ENCODE measurements at places on chromosomes 12 and 14.

DNA sequence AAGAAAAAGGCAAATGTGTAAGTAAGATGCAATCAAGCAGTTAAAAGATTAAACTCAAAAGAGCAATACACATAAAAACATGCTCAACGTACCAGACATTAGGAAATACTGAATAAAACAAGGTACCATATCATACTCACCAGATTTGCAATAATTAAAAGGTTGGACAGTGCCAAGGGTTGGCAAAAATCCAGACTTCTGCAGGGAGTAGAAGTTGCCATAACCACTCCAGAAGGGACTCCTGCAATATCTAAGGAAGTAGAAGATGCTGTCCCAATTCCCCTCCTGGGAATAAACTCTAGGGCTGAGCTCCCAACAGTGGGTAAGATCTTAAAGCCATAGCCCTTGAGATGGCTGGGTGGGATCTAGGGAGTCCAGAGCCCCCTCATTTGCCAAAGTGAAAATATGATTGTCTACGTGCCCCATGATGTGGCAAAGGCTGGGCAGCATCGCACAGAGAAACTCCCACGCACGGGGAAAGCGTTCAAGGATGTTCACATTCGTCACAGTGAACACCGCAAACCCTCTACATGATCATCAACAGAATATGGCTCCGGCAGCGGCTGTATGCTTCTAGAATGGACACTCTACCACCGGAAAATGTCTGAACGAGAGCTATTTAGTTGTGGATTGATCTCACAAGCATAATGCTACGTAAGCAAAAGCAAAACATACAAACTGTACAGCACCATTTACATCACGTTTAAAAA is 12.3 kb downstream of the KCTD10 start:
- no peak for DNase-seq

GRCh38 chr12:91144053-91144452 is 32.8 kb upstream of the LUM start:
- no peak for DNase-seq

- DNase-seq = no peak
These were observed 561.9 kb downstream of the CCER1 start for GRCh38 chr12:90393089-90393488.

DNA sequence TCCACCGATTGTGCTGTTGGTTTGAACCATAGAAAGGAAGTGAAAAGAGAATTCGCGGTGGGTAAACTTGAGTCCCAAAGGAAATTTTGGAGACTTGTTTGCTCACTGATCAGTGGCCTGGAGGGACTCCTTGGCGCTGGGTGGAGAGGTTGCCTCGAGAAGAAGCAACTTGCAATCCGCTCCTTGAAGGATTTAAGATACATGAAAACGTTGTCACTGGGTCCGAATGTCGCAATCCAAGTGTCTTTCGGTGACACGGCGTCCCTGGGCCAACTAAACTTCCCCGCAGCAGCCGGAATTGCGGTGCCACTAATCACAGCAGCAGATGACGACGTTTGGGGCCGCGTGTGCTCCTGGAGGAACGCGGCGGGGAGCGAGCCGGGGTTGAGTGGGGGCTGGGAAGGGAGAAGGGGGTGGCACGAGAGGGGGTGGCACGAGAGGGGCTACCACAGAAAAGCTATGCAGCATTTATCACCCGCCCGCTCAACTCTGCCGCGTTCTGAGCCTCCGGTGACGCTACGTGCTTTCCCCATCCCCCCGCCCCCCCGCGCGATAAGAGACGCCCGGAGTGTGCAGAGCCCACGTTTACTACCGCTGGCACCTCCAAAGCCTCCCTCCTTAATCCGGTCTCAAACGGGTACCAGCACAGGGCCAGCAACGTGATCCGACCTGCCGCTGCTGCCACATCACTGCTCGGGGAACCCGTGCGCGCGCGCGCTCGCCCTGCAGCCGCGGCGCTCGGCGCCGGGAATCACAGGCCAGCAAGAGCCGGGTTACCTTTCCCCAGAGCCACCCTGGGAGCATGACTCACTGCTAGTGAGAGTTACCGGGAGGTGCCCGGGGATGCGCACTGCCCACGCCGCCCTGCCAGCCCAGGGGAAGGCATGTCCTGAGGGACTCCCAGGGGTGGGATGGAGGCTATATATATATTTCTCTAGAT is 833 bp upstream of the BHLHE41 start:
- DNase-seq = no peak

- no peak for DNase-seq
These were observed 178.7 kb downstream of the GXYLT1 start for GRCh38 chr12:41966001-41966400.

DNA sequence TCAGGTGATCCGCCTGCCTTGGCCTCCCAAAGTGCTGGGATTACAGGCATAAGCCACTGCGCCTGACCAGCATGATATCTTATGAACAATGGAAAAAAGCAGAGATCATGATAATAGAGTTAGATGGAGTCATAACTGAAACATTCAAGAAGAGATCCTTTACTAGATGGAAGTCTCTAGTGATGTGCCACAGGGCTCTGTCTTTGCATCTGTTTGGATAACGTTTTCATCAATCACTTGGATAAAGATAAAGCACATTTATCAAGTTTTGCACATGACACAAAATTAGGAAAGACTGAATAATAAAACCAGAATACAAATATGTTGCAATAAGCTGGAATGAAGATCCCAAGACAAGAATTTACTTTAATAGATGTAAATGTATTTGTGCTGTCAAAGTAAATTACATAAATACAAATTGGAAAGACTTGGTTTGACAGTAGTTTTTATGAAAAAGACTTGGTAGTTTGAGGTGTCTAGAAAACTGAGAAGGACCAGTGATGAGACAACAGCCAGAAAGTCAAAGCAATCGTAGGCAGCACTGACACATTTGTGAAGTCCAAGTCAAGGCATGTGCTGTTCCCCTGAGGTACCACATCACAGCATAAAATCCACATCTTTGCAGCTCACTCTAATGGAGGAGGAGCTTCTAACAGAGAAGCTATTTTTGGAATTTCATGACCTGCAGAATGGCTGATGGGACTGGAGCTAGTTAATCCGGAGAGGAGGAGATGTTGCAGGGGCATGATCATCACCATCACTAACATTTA is 28.5 kb downstream of the GPRC5A start:
- DNase-seq = no peak

GRCh38 chr14:96592591-96593386 is 90.6 kb downstream of the PAPOLA start:
- DNase-seq = peak; percentile 43

- no peak for DNase-seq
These were observed 45.3 kb upstream of the ATP23 start for GRCh38 chr12:57896115-57896433.

GRCh38 chr12:4434301-4434700 is 11.3 kb downstream of the FGF6 start:
- DNase-seq = no peak

- no peak for DNase-seq
These were observed 21.8 kb downstream of the RAP1B start for GRCh38 chr12:68632486-68632885.

- DNase-seq = no peak
These were observed 39.8 kb downstream of the TRPV4 start for GRCh38 chr12:109793411-109793810.

GRCh38 chr12:53739214-53740129 is 12.2 kb upstream of the CALCOCO1 start:
- no peak for DNase-seq

DNA sequence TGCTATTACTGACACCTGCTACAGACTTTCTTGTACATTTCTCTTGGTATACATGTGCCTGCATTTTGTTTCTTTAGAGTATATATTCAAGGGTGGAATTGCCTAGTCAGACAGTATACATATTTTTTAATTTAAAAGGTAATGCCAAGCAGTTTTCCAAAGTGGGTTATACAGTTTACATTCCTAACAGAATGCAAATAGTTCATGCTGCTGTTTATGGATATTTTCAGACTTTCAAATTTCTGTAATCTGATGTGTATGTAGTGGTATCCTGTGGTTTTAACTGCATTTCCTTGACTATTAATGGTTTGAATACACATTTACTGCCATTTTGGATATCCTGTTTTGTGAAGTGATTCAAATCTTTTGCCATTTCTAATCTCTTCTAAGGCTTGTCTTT is 55.5 kb upstream of the VCPKMT start:
- no peak for DNase-seq

DNA sequence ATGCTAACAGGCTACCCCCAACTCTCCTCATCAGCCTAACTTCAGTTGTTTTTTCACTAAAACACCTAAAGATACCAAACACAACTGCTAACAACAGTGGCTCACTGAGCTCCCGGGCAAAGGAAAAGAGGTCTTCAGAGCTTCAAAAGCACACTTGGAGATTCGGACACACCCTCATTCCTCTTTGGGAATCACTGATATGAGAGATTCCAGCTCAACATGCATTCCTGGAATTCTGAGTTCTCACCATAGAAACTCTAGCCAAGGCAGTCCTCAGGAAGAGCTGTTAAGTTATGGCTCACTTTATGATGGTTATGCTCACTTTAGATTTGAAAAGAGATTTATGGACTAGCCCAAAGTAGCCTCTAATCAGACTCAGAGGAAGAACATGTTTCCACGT is 40.1 kb downstream of the STXBP6 start:
- DNase-seq = no peak

DNA sequence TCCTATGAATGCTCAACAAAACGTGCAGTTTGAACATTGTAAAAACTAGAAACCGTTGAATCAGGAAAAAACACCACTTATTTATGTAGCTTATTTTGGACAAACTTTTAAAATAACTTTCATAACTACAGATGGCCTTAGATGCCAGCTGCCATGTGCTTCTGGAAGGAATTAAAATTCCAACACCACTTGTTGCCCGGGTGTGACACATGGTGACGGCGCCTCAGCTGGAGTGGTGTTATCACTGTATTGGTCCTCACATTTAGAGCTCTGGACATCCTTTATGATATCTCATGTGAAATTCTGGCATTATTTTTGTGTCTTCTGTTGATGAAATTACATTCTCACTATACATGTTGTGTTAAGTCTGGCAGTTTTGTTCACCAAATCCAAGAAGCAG is 211.0 kb downstream of the IPO8 start:
- DNase-seq = no peak

DNA sequence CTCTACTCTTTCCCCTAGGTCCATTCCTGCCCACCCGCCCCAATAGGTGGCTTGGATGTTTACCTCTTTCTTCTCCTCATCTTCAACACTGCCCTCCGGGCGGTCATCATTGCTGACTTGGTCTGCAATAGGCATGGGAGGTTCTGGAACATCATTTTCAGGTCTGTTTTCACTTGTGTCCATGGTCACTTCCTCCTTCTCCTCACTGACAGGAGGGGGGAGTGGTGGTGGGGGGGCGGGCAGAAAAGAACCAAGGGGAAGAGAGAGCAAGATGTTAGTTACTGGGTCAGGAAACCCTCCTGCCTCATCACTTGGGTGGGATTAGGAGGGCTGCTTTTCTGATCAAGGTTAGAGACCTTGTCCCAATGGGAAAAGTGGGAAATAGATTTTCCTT is 12.1 kb upstream of the CDH24 start:
- no peak for DNase-seq

DNA sequence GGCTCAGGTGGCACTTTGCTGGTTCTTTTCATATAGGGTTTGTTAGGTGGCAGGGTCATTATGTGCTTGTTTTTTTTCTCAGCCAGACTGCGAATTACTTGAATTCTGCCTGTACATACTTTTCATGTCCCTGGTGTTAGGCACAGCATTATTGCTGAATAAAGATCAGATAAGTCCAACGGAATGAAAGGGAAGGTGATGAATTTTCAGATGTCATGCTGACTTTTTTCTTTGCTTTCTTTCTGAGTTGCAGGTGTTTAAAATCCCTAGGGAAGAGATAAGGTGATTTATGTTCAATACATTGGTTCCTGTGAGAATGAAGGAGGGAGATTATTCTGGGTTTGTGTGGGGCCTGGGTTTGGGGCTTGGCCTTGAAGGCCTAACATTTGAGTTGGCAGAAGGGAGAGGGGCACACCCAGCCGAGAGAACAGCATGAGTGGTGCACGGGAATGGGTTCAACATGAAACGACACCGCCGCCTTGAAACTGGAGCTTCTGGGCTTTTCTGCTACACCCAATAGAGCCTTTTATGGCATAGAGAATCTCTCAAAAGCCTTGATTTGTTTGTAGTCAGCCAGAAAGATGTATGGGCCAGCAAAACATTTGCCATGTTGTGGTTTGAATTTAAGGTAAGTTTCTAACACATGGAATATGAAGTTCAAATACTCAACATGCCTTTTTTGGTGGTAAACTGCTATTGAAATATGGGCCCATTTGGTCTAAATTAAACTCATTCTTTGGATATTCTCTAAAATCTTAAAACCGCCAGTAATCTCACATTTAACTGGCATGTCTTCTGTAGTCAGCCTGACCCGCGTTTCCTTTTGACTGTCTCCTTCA is 477.0 kb downstream of the PCNX1 start:
- no peak for DNase-seq

DNA sequence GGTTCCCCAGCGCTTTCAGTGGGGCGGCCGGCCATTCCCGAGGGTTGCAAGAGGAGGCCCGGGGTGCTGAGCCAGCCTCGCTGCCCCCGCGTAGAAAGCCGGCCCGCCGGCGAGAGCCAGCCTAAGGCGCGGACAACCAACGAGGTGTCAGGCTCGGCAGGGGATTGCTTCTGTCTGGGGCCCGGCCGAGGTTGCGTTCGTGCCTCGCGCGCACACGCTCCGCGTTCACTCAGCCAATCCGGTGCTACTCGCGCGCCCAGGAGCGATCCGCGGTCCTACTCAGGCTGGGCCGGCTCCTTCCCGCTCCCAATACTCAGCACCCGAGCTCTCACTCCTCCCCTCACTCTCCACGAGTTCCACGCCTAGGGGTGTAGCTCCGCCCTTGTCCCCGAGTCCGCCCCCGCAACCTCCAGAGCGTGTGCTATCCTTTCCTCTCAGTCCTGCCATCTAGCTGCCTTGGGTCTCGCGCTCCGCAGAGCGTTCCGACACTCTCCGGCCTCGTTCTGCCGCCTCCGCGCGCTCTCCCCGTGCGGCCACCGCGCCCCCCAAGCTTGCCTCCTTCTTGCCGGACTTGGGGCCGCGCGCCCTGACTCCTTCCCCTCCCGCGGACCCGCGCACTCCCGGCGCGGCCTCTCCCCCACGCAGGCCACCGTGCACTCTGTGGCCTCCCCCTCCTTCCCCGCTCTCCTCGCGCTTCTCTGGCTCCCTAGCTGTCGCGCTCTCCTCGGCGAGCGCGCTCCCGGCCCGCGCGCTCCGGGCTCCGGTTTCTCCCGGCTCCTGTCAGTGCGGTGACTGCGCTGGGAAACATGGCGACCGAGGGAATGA is at the start of gene GPHN:
Gene GPHN, plus strand, starts transcription at position 426 of the 825 bp plus-strand sequence.
- DNase-seq = peak; percentile 77
